ENCODE measurements at places on chromosomes 7 and 10.

GRCh38 chr7:26633557-26633956, 230.8 kb downstream of the SKAP2 start:
- no peak for DNase-seq

- DNase-seq: no peak
These were observed 14.9 kb upstream of the MXI1 start for GRCh38 chr10:110192552-110192951.

DNA sequence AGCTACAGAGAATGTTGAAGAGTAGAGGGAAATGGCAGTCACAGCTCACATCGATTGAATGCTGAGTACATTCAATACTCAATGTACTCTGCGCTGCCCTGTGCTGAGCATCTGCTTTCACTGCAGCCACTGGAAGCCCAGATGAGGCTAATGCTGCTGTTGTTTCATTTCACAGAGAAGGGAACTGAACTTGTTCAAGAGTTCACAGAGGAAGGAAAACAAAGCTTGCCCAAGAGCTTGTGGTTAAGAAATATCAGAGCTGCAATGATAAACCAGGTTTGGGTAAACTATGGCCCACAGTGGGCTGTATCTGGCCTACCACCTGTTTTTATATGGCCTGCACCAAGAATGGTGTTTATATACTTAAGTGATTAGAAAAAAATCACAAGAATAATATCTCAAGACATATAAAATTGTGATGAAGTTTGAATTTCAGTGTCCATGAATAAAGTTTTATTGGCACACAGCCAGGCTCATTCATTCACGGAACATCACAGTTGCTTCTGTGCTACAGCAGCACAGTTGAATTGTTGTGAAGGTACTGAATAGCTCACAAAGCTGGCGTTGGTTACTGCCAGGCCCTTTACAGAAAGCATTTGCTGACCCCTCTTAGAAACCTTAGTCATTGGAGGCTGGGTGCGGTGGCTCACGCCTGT, 64.1 kb downstream of the CFAP58 start:
- DNase-seq: no peak

- DNase-seq: no peak
These were observed 190.2 kb downstream of the RAMP3 start for GRCh38 chr7:45347804-45348203.

DNA sequence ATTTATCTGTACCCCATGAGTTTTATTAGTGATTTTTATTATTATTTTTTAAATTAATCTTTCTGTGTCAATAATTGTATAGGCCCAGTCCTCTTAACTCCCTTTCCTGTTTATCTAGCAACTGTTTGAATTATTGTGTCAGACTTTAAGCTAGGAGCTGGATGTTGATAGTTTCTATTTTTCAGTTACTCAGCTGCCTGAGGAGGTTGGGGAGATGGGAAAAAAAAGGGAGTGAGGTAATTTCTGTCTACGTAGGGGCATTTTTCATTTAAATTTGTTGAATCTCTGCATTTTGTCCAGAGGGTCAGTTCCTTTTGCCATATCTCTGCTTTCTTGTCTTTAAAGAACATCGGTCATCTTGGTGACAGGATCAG, 5.0 kb upstream of the ZNF518A start:
- no peak for DNase-seq

- no peak for DNase-seq
These were observed 53.9 kb downstream of the MRPS24 start for GRCh38 chr7:43815373-43815772.

DNA sequence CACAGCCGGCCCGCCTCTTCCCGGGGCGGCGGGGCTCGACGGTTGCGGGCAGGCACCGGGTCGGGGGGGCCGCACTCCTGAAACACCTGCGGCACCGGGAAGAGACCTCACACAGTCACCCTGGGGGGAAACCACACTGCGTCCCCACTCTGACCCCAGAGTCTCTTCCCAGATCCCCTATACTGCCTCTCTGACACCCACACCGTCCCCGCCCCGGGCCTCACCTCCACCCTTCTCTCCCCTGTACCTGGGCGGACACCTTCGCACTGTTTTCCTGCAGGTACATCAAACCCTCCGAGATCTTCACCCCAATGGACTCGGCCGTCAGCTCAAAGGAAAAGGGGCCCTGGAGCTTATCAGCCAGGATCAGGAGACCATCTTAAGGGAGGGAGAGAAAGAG, 3.4 kb upstream of the GAL3ST4 start:
- no peak for DNase-seq

DNA sequence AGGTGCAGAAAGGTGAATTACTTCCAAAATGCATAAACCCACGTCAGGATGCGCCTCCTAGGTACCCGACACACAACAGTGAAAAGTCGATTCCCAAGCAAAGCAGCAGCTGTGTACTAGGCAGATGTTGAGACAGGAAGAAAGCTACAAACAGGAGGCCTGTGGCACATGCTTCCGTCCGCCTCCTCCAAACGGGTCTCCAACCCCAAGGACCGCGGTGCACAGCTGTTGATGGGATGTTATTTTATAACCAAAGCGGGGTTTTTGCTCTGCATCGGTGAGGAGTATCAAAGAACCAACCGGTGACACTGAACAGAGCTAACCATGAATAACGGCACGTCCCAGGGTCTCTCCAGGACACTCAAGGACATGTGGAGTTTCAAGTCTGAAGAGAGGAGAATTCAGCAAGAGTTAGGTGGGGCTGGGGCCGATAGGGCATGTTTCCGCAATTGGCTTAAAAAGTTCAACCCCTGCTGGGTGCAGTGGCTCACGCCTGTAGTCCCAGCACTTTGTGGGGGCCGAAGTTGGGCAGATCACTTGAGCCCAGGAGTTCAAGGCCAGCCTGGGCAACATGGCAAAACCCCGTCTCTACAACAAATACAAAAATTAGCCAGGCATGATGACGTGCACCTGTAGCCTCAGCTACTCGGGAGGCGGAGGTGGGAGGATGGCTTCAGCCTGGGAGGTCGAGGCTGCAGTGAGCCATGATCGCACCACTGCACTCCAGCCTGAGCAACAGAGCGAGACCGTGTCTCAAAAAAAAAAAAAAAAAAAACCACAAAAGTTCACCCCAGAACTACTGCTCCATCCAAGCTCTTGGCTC, 108.0 kb downstream of the SMURF1 start:
- no peak for DNase-seq

Measured in right forelimb (tissue), 1 donor.